Right renal cortex interstitium (tissue), 3 donors: ENCODE measurements at places on chromosomes 16 and 17. TPM values are rescaled to one million over a fixed set of nuclear protein-coding genes. Genes with fewer than 3 reads are reported as not detected.
A peak's percentile ranks its signal among the peaks of the same experiment; 100 is the strongest.

PLEKHH3 gene
- 11.0 TPM for polyA plus RNA-seq

CPHXL2 gene
- polyA plus RNA-seq = not detected

TPSAB1 gene
- not detected for polyA plus RNA-seq

- DNase-seq = no peak
Measured at GRCh38 chr17:49280918-49281317, 50.3 kb upstream of the PHOSPHO1 start.

SLC12A3 gene
- 39.5 TPM for polyA plus RNA-seq

DNA sequence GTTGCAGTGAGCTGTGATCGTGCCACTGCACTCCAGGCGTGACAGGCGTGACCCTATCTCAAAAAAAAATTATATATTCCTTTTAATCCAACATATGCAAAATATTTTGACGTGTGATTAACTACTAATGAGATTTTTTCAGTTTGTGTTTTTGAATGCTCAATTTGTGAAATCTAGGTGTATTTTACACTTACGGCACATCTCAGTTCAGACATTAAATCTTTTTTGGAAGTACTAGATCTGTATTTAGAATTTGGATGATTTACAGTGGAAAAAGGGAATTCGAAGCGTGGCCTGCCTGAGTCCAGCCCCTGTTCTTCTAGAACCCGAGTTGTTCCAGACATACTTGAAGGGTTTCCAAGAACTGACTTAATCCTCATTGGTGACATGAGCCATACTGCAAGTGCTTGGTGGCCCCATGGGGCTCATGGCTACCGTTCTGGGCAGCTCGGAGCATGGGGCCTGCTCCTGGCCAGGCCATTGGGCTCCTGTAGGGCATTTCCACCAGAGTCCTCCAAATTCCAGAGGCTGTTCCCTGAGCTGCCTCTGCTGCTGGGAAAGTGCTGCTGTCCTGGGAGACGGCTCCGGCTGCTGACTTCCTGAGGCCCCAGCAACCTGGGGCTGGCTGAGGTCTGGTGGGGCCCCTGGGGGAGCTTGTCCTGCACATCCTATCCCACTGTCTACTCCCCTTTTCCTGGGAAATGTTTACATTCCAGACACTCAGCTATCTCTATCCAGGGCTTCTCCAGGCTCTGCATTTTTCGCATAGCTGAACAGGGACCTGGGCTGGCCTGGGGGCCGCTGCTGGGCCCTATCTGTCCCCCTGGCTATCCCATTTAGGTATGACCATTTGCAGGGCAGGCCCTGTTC lies 27.2 kb downstream of the LLGL2 start:
- no peak for DNase-seq

GRCh38 chr17:2194889-2195335 lies 108.7 kb downstream of the SMG6 start:
- no peak for DNase-seq

DNA sequence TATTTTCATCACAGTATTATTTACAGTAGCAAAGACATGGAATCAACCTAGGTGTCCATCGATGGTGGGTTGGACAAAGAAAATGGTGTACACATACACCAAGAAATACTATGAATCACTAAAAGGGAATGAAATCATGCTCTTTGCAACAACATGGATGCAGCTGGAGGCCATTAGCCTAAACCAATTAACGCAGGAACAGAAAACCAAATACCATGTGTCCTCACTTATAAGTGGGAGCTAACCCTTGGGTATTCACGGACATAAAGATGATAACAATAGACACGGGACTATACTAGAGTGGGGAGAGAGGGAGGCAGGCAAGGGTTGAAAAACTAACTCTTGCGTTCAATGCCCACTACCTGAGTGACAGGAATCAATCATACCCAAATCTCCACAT lies 41.0 kb downstream of the MRPS23 start:
- DNase-seq = no peak

DNA sequence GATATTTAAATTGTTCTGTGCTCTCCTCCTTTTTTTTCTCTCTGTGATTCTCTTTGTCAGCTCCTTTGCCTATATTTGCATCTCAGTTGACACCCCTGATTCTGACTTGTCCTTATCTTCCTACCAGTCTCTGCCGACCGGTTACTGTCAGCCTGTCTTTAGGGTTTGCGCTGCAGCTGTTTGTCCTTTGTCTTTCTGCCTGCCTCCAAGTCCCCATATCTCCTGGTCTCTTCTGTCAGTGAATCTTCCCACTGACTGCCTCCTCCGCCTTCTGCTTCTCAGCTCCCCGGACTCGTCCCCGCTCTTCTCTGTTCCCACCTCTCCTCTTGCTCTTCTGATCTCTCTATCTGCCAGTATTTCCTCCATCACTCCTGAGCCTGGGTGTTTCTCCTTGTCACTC lies 5.2 kb downstream of the TLCD2 start:
- no peak for DNase-seq

SDK2 gene
- 7.7 TPM for polyA plus RNA-seq

GRCh38 chr16:85311741-85312140 lies 199.5 kb upstream of the CIBAR2 start:
- DNase-seq = no peak

DNA sequence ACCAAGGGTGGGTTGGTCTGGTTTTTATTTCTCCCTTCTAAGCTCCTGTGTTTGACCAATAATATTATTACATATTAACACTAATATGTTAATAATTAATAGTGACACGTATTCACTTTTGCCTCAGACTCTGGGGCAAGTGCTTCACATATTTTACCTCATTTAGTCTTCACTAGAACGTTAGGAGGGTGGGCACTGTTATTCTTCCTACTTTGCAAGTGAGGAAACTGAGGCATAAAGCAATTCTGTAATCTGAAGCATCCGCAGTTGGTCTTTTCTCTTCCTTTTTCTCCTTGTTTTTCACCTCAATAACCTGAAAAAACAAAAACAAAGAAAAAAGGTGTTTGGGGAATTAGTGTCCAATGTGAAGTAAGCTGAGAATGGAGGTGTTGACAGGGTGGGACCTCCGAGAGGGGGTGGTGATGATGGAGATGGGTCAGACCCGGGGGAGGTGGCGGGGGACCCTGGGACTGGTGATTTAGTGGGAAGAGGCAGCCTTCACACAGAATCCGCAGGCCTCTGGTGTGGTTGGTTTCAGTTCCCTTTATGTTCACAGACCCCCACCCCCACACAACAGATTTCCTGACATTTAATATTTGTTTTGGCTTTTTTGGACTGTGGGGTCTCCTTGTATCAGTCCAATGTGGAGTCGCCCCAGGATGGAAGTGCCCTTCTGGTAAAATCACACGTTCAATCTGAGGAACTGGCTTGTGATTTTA lies 3.7 kb downstream of the CDH1 start:
- DNase-seq = no peak

DNA sequence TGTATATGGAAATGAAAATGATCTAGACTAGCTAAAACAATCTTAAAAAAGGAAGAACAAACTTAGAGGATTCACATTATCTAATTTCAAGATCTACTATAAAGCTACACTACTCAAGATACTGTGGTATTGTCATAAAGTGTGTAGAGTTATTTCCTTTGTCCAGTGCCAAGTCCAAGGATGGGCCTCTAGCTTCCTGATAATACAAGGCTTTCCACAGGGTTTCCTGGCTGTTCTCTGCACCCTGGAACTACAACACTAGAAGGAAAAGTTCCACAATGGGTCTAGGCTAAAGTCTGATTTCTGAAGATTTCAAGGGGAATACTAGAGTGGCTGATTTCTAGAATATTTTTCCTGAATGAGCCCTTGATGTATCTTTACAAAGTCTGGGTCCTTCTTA lies 34.2 kb downstream of the TBC1D3B start:
- no peak for DNase-seq

COX6A2 gene
- 0.86 TPM for polyA plus RNA-seq

DNA sequence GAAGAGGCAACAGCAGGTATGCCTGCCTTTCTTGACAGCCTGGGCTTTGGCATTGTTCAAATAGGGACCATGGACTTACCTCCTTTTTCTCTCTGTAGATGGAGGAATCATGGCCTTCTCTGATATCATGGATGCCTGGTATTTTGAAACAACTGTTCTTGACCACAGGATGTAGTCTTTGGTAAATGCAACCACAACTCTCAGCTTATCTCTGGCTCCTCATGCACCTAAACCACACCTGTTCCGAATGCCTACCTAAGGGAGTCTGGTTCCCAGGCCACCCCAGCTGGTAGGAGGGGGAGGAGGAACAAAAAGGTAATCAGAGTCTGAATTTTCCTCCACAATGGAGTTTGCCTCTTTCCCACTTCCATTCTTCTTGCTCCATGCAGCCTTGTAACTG lies 18.8 kb downstream of the CDK5RAP3 start:
- no peak for DNase-seq

DNA sequence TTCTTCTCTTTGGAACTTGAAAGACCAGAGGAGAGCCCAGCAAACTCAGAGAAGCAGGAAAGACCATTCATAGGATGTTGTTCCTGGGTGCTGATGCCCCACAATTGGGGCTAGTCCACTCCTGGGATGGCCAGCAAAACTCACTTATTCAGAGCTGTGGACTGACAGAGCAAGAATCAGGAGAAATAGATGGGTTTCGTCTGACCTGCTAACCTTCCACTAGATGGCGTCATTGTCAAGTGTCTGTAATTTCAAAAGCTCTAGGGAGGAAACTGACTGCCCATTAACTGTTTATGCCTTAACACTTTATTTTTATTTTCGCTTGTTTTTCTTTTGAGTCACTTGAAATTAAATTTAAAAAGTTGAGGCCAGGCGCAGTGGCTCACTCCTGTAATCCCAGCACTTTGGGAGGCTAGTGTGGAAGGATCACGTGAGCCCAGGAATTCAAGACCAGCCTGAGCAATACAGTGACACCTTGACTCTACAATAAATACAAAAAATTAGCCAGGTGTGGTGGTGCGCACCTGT lies 28.7 kb upstream of the MILR1 start:
- DNase-seq = peak; percentile 55

DNA sequence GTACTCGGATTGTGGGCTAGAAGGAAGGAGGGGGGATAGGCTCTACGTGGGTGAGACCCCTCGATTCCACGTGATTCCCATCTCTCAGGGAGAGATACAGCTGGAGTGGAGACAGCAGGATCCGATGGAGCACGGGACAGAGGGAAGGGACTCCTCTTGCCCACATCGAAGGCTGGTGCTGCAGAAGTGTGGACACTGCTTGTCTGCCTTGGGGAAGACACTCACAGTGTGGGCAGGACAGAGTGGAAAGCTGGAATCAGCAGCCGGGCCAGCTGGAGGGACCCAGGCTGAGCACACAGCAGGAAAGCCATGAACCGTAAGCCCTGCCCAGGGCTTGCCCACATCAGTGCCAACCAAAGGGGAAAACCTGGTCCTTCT lies 42.1 kb upstream of the RPH3AL start:
- no peak for DNase-seq

AATK gene
- polyA plus RNA-seq = 3.1 TPM

DNA sequence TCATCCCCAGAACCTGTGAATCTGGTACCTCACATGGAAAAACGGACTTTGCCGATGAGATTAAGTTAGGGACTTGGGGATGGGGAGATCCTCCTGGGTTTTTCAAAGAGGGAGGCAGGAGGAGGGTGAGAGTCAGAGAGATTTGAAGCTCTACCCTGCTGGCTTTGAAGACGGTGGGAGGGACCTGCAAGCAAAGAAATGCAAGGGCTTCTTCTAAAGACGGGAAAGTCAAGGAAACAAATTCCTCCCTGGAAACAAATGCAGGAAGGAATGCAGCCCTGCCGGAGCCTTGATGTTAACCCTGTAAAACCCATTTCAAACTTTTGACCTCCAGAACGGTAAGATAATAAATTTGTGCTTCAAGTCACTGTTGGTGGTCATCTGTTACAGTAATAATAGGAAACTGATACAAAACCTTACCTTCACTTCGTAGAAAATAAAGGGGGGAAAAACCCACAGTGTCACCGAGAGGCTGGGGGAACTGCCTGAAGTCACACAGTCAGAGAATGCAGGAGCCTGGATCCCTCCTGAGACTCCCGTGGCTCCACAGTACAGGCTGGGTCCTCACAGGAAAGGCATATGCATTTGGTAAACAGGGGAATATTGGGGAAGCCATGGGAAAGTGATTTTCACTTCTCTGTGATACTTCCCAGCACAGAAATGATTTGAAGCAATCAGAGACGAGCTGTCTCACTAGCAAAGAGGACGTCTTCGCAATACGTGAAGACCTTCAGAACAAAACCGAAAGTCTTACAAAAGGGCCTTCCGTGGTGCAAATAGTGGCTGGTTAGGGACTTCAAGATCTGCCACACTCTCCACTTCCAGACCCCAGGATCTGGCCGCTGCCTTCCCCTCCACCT lies 58.9 kb upstream of the CLEC3A start:
- no peak for DNase-seq

- no peak for DNase-seq
Measured at GRCh38 chr17:63934183-63935112, 2.3 kb upstream of the CD79B start.

DNA sequence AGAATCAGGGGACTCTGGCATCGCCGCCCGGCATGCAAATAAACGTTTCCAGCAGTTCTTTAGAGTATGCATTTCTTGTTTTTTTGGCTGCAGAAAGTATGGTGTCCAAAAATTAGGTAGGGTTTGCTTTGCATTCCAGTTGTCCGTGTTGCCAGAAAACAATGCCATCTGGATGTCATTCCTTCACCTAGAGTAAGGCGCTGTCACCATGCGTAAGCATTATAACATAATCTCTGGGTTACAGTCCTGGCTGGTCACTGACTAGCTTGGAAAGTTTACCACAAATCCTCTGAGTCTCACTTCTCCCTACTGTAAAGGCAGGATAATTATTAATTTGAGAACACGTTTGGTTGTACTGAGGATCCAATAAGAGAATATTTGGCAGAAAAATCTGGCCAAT lies 457.7 kb downstream of the XYLT1 start:
- no peak for DNase-seq

DNA sequence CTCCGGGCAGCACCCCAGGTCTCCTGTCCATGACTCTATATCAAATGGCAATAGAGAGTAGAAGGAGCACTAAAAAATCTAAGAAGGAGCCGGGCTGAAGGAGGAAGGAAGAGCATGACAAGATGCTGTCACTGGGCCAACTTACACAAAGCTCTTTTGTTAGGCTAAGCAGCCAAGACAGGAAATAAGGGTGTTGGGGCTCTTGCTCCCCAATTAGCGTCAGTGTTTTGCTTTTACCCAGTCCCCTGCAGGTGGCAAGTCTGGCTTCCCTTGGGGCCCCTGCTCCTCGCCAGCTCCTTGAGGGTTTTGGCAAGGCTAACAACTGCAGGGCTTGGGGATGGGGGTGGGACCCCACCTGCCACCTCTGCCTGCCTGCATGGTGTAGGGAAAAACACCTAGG lies 120.5 kb downstream of the CCT6B start:
- no peak for DNase-seq

SRCIN1 gene
- polyA plus RNA-seq = 2.6 TPM

DNA sequence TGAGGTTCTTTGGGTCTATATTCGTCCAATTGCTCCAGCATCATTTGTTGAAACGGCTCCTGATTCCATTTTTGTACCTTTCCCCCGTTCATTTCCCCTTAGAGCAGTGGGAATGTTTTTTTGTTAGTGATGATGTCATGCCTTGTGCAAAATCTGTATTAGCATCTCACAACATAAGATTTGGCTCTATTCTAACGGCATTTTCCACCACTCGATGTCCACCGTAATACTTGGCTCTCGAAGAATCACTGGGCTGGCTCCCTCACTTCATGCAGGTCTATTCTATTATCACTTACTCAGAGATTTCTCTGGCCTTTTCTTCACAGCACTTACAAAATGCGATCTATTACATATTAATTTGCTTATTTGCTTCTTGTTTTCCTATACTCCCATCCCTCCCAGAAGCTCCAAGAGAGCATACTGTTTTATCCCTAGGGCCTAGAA lies 571 bp upstream of the NME1 start:
- no peak for DNase-seq
